CD8-positive, alpha-beta memory T cell (primary cell): ENCODE measurements at places on chromosomes 3 and 15. TPM values are rescaled to one million over a fixed set of nuclear protein-coding genes. Genes with fewer than 3 reads are reported as not detected.

The CCR4 gene
- 113 TPM for total RNA-seq

The GABRR3 gene
- total RNA-seq: not detected

The ABTB1 gene
- 21.7 TPM for total RNA-seq

The ZNF654 gene
- total RNA-seq: 16.4 TPM

The ROBO2 gene
- total RNA-seq: not detected

The CD200 gene
- total RNA-seq: 17.9 TPM

The MESP2 gene
- total RNA-seq: not detected

The BSN gene
- total RNA-seq: 0.33 TPM

The RGMA gene
- 0.20 TPM for total RNA-seq

The BFSP2 gene
- total RNA-seq: not detected

The THPO gene
- not detected for total RNA-seq

The ARRDC4 gene
- total RNA-seq: 0.51 TPM

The ZNF620 gene
- total RNA-seq: 7.6 TPM

The DUOX2 gene
- total RNA-seq: not detected

The GPR87 gene
- 0.61 TPM for total RNA-seq

The LMAN1L gene
- not detected for total RNA-seq

The DPH6 gene
- total RNA-seq: 9.6 TPM

The EPHA3 gene
- total RNA-seq: not detected

The C2CD4B gene
- total RNA-seq: 0.13 TPM
